ENCODE measurements at places on chromosomes 4 and X.
A peak's percentile ranks its signal among the peaks of the same experiment; 100 is the strongest.

GRCh38 chrX:18828832-18829404, 121.5 kb downstream of the PPEF1 start:
- no peak for DNase-seq

GRCh38 chr4:138030375-138030774, 211.8 kb downstream of the SLC7A11 start:
- no peak for DNase-seq

DNA sequence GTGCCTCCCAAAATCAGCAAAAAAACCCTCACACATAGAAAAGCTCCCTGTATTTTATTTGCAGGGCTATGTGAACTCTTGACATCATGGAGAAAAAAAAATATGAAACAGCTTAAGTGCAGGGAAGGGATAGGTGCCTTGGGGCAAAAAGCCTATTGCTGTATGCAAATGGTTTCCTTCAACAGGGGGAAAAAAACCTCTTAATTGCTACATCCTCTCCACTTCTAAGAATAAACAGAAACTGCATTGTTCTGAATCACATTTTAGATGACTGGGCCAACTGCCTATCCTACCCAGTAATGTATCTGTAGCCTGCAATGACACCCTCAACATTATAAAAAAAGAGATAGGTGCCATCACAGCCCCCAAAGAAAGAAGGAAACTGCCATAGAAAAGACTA, 229.4 kb upstream of the GALNTL6 start:
- DNase-seq = no peak

GRCh38 chr4:84681486-84682274, 98.8 kb downstream of the CDS1 start:
- DNase-seq = no peak

GRCh38 chr4:951594-952468, 19.6 kb downstream of the TMEM175 start:
- DNase-seq = peak; percentile 73

- DNase-seq = no peak
Measured at GRCh38 chrX:105488716-105489115, 268.2 kb upstream of the TEX13A start.

- DNase-seq = peak; percentile 46
Measured at GRCh38 chr4:4321951-4322688, 32.1 kb downstream of the ZBTB49 start.

- no peak for DNase-seq
Measured at GRCh38 chrX:49246541-49246940, 11.3 kb downstream of the CCDC22 start.

DNA sequence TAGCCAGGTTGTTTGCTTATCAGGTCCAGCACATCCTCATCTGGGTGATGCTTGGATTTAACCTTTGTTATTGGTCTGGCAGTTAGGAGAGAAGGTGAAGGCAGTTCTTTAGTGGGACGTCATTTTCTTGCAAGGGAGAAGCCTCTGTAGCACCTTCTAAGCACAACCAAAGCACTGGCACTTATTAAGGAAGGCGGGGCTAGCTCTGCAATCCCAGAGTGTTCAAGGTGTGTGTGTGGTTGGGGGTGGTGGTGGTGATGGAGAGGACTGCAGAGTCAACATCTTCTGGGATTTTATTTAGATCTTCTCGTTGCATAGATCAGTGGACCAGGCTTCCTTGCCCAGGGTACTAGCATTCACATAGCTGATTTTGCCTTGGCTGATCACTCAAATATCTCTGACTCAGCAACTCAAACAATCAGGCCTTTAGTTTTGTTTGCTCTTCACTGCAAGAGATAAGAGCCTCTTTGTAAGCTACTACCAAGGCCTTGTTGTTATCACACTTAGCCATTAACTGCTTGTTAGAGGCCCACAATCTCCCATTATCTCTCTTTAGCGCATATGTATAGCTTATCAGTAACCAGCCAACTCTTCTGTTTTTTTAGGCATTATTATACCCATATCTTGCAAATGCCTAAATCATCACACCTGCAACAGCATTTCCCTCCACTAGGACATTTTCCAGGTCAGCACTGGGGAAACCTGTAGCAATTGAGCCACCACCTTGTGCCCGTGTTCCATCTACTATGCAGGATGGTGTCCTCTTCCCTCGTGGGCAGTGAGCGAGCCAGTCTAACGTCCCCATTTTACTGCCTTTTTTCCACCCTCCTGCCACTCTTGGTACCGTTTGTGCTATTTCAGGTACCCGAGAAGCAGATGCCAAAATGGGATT, 36.5 kb upstream of the LINC00632 start:
- DNase-seq = no peak

DNA sequence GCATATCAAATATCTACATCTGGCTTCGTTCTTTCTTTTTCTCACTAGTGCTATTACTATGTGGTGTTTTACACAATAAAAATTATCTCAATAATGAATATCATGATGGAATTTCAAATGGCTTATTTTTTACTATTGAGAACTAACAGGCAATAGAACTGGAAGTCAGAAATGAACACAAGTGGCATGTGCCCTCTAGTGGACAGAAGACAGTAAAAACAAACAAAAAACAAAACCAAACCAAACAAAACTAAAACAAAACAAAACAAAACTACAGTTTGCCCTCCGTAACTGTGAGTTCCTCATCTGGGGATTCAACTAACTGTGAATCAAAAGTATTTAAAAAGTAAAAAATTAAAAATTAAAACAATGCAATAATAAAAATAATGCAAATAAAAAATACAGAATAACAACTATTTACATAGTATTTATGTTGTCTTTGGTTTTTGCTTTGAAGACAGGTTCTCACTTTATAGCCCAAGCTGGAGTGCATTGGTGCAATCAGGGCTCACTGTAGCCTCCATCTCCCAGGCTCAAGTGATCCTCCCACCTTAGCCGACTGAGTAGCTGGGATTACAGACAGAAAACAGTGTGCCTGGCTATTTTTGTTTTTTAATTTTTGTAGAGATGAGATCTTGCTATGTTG, 195.6 kb upstream of the TACR3 start:
- DNase-seq = no peak

- no peak for DNase-seq
Measured at GRCh38 chr4:156223985-156224384, 270.3 kb upstream of the CTSO start.

DNA sequence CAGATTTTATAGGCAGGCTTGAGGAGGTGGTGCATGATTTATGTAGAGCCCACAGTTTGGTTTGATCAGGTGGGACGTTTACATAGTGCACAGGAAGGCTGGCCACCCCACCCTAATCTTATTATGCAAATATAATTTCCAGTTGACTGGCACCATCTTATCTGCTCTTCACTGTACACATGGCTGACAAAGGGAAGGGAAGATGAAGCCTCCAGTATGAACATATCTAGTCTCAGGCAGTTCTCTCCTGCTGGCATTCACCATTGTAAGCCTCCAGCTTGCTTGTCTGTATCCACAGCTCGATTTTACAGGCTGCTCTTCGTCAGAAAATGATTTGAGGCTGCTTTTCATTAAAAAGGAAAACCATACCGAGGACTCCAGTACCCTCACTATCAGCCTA, 278.3 kb downstream of the TECRL start:
- no peak for DNase-seq

DNA sequence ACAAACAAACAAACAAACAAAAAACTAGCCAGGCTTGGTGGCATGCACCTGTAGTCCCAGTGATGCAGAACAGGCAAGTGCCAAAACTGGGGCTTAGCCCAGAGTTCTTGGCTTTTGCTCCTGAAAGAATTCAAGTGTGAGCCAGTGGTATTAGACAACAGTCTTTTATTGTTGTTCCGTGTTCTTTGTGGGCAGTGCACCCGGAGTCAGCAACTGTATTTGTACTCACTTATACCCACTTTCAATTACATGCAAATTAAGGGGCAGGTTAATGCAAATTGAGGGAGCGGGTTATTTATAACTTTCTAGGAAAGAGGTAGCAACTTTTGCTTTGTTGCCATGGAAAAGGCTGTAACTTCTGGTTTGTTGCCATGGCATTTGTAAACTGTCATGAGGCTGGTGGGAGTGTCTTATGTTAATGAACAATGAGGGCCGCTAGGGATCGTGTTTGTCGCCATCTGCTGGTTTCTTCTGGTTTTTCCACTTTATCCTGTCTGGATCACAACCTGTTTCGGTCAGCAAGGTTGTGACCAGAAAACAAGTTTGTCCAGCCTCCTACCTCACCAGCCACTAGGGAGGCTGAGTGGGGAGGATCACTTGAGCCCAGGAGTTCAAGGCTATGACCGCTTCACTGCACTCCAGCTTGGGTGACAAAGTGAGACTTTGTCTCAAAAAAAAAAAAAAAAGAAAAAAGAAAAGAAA, 88.8 kb upstream of the ESX1 start:
- no peak for DNase-seq

DNA sequence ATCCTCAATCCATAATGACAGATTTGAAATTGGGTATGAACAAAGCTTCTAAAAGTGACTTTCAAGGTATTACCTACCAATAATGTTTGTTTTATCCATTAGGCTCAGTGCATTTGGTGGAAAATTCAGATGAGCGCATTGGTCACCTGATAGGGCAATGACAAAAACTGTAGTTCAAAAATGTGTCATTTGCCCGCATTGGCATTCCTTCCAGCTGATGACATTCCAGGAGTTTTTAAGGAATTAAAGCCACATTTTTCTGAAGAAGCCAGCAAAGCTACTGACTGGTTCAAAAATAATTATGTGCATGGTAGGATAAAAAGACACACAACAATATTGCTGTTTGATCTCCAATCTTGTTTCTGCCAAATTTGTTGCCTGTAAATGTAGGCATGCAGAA, 473.4 kb upstream of the CPEB2 start:
- DNase-seq = no peak

DNA sequence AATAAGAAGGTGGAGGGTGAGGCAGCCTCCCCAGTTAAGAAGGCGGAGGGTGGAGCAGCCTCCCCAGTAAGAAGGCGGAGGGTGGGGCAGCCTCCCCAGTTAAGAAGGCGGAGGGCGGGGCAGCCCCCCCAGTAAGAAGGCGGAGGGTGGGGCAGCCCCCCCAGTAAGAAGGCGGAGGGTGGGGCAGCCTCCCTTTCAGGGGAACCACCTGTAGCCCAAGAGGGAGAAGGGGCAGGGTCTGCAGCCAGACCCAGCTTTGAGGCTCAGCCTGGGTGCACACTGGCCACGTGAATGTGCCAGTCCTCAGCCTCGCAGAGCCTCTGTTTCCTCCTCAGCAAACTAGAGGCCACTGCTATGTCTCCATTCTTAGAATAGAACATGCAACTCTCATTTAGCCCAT, 52.6 kb downstream of the HMX1 start:
- peak; percentile 69 for DNase-seq

DNA sequence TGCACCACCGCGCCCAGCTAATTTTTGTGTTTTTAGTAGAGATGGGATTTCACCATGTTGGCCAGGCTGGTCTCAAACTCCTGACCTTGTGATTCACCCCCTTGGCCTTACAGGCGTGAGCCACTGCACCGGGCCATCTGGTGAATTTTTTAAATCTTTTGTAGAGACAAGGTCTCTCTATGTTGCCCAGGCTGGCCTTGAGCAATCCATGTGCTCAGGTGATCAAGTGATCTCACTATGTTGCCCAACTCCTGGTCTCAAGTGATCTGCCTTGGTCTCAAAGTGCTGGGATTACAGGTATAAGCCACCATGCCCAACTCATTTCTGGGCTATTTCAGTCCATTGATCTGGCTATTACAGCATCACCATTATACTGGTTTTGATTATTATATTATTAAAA, 22.2 kb upstream of the GALNT7 start:
- DNase-seq = no peak

GRCh38 chr4:179040259-179040658, 1598.0 kb upstream of the AGA start:
- no peak for DNase-seq

Data from posterior vena cava (tissue), 2 donors.